T-helper 9 cell (primary cell): ENCODE measurements at places on chromosomes 3 and 15.

DNA sequence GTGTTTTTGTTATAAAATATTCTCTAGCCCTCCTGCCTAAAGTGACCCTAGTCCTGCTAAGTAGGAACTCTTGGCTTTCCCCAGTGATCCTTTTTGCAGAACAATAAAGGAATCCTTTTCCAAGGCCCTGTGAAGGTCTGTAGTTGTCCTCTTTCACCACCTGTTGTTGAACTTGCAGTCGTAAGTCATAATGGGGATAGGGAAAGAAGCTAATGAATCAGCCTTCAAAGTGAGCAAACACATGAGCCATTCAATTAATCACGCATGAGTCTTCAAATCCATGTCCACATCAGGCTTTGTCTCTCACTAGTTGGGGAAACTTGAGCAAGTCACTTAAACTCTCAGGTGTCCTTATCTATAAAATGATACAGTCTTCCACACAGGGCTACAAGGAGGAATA lies 27.6 kb downstream of the ZNF860 start:
- no peak for DNase-seq

GRCh38 chr3:128073185-128073725 lies 21.0 kb downstream of the SEC61A1 start:
- DNase-seq = no peak

DNA sequence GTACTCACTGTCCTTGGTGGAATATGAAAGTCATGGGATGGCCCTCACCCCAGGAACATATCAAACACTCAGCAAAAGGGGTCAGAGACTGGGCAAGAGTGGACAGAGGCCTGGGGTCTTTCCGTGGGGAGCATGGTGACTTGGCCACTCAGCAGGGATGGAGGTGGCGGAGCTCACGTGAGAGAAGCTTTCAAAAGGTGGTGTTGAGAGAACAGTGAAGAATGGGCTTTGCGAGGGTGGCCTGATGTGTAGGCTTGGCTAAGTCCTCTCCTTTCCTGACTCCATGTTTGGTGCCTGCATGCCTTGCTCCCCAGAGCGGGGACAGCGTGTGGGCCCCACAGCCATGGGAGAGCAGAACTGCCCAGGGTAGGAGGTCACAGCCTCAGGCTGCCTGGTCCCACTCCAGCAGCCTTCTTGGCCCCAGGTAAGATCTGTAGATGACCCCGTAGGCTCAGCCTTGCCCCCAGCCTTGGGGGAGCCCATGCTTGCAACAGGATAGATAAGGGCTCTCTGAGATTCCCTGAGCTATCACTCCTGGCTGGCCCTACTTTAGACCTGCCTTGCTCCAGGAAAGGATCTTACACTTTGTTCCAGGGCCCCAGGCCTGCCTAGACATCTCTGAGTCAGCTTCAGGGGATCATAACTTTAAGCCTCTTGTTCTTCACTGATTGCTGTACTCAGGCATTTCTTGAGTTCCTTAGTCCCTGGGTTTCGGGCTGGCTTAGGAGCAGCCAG lies 17.0 kb downstream of the RPLP1 start:
- DNase-seq = no peak

DNA sequence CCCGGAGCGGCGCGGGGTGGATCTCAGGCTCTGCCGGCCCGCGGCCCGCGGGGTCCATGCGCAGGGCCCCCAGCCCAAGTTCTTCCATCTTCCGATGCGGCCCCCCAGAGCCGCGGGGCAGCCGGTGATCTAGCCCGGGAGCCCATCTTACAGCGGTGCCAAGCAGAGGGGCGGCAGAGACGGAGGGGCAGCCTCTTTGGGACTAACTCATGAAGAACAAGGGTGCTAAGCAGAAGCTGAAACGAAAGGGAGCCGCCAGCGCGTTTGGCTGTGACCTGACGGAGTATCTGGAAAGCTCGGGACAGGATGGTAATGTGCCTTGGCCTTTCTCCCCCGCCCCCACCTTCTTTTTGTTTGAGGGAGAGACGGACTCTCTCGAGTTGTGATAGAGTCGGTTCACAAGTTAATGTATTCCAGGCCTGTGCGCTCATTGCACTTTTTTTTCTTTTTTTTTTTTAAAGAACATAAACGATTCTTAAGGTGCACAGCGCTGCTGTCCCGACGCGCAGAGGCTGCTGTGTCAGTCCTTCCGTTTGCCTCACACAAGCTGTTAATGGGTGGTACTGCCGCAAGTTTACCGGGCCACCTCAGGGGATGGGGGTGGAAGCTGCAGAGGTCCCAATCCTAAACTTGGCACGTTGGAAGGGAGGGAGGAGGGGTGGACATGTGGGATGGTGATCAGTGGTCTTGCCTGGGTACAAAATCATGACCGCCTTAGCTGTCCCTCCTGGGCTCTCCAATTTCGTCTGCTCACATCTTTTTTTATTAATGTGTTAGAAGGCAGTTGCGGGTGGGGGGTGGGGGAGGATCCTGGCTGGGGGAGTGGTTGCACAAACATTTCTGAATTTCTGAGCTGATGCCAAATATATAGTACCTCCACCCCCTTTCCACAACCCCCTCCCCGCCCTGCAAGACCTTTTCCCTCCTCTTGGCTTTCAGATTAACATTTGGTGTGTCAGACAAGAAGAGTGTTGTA lies 801 bp downstream of the ARHGAP31 start:
- DNase-seq = peak; percentile 46

GRCh38 chr3:41111011-41111410 lies 88.3 kb upstream of the CTNNB1 start:
- DNase-seq = no peak

GRCh38 chr15:54843006-54843405 lies 353.7 kb downstream of the RSL24D1 start:
- DNase-seq = no peak

DNA sequence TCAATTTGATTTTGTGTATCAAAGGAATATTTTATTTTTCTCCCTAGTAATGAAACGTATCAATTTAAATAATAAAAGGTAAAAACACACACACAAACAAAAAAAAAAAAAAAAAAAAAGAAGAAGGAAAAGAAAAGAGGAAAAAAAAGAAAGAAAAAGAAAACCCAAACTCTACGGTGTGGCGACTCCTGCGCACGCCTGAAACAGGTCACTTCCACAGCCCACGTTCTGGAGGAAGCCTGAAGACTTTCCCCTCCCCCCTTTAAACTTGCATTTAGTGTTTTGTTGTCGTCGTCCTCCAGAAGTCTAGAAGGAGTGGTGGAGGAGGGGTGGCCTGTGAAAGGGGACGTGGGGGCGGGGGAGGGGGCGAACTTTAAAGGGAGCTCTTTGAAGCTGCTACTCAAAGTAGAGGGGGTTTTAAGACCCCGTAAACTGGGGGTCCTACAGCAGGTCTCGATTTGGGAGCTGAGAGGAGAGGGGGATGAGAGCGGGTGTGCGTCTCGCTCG lies 2.3 kb upstream of the TLE3 start:
- no peak for DNase-seq

DNA sequence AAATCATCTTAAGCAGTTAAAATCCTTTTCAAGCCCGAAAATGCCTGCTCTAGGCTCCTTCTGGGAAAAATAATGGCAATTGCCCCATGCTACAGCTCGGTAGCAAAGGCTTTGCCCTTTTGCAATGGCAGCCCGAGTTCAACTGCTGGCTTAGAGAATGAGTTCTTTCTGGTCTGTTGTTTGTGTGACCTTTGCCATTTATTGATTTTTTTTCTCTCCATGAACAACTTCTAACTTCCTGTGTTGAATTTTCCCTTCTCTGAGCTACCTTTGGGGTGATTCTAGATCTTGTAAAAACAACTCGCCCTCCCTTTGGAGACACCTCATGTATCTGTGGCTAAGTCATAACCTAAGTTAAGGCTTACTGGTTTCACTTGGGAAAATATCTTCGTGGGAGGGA lies 139.3 kb downstream of the PLCH1 start:
- DNase-seq = no peak

GRCh38 chr3:197398286-197398878 lies 100.0 kb upstream of the DLG1 start:
- no peak for DNase-seq

DNA sequence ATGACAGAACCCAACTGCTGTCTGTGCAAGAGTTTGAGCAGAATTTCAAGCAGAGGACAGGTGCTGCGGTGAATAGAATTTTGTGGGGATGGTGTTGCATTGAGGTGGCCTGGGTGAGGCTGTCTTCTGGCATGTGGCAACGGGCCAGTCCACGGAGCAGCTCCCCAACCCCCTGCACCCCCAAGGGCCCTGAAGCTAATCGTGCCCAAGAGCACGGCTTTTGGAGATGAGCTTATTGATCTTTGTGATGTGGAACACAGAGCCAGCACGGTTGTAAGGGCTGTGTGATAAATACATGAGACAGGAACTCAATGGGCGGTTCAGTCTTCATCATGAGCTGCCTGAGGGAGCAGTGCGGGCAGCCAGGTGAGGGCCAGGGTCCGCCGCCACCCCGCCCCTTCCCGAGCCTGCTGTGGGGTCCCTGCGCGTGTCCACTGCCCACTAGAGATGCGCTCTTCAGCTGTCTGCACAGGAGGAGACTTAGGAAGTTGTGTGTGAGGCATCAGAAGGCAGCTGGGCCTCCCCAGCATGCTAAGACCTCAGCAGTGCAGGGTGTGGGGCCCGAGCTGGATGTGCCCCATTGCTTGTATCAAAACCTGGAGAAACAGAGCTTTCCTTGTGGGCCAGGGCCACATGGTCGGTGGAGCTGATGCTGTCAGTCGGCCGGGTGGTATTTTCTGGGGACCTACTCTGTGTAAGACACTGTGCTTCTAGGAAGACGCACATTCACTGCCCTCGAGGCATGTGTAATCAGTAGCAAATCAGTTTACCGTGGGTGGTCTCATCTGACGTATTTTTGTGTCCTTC lies 90.5 kb downstream of the CHRNA7 start:
- DNase-seq = no peak

GRCh38 chr15:43524254-43524845 lies 6.9 kb downstream of the MAP1A start:
- no peak for DNase-seq

DNA sequence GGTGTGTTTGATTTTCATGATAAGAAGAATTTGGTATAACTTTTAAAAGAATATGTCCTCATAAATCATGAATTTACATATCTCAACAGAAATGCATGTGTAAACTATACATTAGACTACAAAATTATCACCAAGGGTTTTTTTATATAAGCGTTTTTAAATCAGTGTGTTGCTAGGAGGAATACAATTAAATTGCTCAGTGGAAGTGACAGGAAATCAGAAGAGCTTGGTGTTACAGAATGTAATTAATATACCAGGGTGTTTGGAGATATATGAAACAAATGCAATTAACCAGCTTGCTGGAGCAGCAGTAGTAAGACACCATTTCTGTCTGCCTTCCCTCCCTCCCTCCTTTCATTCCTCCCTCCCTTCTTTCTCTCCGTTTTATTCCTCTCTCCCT lies 2.4 kb downstream of the ROBO2 start:
- DNase-seq = no peak

GRCh38 chr3:34947834-34948233 lies 691.5 kb upstream of the ARPP21 start:
- no peak for DNase-seq

GRCh38 chr15:48806151-48806550 lies 4.7 kb downstream of the CEP152 start:
- no peak for DNase-seq
